ENCODE measurements at places on chromosomes 12 and 14.

DNA sequence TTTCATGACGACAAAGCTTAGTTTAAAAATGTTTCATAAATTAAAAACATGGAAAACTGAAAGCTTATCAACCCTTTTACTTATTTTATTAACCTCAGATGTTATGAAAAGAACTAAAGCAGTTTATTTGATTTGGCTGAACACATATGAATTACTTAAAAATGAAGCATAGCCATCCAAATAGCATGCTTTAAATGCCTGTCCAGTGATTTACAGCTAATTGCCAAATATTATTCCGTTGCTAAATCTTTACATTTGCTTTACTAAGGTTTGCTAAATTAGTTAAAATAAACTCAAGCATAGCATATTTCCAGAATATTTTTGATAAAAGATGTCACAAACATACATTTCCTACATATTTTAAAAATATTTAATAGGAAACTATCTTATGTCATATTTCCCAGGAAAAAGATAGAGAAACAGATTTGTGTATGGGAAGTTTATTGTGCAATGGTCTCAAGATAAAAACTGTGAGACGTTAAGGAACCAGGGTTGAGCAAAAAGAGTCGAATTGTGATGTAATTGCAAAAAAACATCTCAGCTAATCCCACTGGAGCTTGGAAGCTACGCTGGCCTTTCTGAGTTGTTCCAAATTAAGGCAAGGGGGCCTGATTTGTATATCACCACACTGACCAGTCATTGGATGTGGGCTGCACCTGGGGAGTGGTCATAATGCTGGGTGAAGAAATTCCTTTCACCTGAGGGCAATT is 25.8 kb downstream of the GPR135 start:
- no peak for DNase-seq

GRCh38 chr14:77124345-77125280 is 17.0 kb downstream of the ZDHHC22 start:
- peak; percentile 26 for DNase-seq

DNA sequence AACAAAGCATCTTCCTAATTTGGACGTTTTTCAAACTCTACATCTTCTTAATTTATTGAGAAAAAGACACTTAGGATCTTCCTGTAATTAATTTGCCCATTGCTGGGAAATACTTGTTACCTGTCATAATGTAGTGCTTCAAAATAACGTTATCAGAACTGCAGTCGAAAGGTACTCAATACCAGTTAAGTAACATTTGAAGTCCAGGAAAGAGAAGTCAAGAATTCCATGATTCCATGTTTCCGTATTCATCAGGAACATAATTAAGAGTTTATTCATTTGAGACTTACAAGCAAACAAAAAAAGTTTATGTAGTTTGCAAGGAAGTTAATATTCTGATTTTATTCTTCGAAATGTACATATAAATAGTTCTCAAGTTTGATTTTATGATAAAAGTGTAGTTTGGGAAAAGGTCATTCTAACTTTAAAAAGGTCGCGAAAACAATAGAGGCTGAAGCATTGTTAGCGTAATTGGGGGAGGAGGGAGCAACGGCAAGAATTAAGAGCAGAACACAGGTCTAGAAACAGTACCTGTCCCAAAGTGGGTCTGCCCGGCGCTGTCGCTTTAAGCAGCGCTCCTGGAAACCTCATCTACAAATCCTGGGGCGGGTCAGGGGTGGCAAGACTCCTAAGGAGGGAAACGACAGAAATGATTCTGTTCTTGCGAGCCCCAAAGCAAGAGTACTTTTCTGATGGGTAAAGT is 1.2 kb upstream of the KCNMB4 start:
- DNase-seq, result no peak

DNA sequence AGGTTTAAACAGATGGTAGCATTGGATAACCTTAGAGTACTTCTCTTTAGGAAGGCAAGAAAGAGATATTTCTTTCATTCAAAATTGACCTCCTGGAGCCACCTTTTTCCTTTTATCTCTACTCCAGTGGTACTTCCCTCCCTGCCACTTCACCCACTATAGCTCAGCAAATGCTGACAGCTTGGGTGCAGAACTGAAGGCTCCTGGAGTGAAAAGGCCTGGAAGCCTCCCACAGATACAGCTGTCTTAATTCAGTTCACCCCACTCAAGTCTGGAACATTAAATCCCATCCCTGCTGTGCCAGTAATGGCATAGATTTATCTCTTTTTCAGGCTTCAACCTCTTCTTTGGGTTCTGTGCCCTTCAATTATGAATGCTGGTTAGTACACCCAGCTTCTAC is 140.3 kb downstream of the NEDD1 start:
- DNase-seq, result no peak

- no peak for DNase-seq
Observed at GRCh38 chr12:105570944-105571343, 240.5 kb downstream of the C12orf75 start.

DNA sequence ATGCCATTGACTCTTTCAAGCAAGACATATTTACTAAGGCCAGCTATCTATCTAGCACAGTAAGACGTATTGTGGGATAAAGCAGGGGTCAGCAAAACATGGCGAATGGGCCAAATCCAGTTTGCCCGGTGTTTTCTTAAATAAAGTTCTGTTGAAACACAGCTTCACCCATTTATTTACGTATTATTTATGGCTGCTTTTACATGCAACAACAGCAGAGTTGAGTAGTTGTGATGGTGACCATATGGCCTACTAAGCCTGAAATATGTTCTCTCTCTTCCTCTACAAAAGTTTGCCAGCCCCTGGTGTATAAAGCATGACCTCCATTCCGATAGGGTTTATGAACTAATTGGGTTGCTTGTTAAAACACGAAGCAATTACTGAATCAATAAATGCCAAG is 322.1 kb downstream of the CCDC91 start:
- no peak for DNase-seq

GRCh38 chr12:2410496-2410895 is 357.7 kb downstream of the CACNA1C start:
- DNase-seq, result no peak

- no peak for DNase-seq
Observed at GRCh38 chr14:73461478-73462047, 3.2 kb upstream of the NUMB start.

DNA sequence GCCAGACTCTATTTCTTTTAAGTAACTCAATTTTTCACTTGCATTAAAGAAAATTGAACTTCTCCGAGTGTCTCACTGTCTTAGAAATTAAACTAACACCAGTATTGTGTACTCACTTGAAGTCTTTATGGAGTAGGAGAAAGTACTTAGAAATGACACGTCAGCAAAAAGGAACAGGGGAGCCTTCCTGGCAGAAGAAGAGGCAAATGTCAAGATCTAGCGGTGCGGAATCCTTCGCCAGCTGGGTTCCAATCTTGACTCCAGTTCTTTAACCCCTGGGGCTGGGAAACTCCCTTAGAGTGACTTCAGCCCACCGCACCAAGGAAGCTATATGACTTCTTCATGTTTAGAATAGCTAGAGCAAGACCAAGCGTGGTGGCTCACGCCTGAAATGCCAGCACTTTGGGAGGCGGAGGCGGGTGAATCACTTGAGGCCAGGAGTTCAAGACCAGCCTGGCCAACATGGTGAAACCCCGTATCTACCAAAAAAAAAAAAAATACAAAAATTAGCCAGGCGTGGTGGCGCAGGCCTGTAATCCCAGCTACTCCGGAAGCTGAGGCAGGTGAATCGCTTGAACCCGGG is 34.4 kb downstream of the WBP11 start:
- no peak for DNase-seq
